ENCODE measurements at places on chromosomes 16 and 17.

DNA sequence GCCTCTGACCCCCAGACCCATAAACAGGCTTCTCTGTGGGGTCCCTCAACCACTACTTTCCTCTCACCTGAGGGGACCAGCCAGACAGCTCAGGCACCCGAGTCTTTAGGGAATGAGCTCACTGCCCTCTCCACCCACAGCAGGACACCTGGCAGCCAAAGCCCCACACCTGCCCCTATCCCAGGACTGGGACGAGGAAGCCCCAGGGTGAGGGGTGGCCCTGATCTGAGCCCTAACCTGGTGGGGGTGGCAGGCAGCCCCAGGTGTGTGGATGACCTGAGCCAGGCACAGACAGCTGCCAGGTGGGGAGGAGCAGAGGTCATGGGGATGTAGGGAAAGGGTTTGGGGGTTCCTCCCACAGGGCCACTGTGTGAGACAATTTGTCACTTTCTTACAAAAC is 1.7 kb upstream of the TEX19 start:
- DNase-seq = no peak

GRCh38 chr17:39994448-39994847 is 13.8 kb downstream of the PSMD3 start:
- no peak for DNase-seq

DNA sequence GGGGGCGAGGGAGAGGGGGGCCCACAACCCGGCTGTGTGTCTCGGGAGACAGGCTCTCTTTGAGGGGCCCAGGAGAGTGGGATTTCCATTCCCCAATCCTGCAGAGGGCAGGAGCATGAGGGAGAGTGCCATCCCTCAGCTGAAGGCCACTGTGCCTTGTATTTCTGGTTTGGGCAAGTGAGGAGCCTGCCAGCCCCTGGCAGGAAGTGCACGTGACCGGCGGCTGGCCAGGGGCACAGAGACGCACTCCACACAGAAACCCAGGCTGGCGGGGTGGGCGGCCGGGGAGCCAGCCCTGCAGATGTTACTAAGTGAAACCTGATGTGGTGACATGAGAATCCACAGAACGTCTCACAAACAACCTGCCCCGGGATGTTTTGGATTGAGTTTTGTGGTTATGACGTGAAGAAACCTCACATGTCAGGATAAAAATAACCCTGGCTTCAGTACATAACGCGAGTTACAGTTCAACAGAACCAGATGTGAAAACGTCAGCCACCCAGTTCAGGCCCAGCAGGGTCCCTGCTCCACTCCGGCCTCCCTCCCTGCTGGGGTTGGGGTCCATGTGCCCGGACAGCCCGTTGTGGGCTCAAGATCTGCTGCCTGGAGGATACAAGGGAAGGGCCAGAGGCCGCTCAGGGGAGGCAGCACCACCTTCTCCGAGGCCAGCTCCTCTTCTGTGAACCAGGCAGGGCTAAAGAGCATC is 51.7 kb upstream of the MTSS2 start:
- DNase-seq = peak; percentile 90

DNA sequence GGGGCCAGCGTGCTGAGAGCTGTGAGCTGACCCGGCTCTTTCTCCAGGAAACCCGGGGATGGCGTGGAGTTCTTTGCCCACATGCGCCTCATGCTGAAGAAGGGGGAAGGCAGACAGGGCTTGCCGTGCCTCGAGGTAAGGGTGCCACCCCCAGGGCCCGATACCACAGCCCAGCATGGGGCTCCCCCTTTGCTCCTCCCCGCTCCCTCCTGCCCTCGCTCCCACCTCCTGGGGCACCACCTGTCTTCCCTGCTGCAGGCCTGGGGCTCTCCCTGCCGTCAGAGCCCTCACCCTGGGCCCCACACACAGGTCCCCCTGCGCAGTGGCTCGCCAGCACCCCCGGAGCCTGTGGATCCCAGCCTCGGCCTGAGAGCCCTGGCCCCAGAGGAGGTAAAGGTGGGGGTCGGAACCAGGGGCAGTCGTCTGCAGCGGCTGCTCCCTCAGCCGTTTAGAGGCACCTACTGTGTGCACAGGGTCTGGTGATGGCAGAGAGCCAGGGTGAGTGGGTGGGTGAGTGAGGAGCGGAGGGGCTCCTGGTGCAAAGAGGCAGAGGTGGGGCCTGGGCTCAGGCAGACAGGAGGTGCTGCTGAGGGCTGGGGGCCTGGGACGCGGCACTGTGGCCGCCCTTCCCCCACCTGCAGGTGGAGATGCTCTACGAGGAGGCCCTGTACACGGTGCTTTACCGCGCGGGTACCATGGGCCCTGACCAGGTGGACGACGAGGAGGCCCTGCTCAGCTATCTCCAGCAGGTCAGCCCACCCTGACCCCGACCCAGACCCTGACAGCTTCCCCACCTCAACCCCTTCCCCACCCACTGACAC is 5.6 kb downstream of the BAIAP3 start:
- no peak for DNase-seq

- no peak for DNase-seq
Observed at GRCh38 chr16:73546341-73546845, 498.5 kb upstream of the ZFHX3 start.

DNA sequence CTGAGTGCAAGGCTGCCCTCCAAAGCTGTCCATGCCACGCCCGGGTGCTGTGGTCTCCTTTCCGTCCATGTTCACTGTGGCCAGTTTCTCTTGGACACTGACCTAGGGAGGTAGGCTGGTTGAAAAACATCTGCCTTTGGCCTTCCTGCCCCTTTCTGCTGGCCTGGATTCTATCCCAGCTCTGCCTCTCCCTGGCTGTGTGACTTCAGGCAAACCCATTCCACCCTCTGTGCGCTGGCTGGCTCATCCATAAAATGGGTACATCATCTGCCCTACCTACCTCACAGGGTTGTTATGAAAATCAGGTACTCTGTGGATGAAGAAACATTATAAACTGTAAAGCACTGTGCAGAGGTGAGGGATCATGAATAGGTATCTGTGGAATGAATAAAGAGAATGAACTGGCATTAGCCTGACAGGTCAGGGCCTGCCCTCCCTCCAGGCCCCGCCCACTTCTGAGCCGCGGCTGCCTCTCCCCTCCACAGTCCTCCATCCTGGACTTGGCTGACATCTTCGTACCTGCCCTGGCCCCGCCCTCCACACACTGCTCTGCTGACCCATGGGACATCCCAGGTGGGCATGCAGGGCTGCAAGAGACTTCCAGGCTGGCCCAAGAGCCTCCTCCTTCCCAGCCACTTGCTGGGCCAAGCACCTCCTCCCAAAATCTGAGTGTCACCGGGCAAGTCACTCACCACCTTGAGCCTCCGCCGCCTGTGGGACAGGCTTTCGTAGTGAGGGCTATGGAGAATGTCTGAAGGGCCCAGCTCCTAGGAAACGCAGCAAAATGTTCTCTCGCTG is 7.0 kb upstream of the SPATA20 start:
- DNase-seq = no peak

GRCh38 chr17:78378225-78379130 is at the start of gene PGS1:
TSS of gene PGS1 (plus strand) at chr17:78378649. CDS start at chr17:78378666, 17 bp downstream.
- peak; percentile 87 for DNase-seq
